ENCODE measurements at places on chromosomes 4 and X.

GRCh38 chrX:24100713-24101112 is 46.0 kb downstream of the EIF2S3 start:
- no peak for DNase-seq
- no peak overlapping the region for H3K27ac ChIP-seq

GRCh38 chr4:113979148-113979904 is at the start of gene ARSJ:
TSS of gene ARSJ (minus strand) at chr4:113979647. CDS start at chr4:113978834, 813 bp downstream.
- peak within 1 kb of the TSS; percentile 70 for H3K4me3 ChIP-seq
- H3K27ac ChIP-seq, result peak within 1 kb of the TSS; percentile 82
- no peaks in the 10 kb centered on the region for H3K27me3 ChIP-seq
- DNase-seq, result peak; percentile 60

GRCh38 chrX:141857479-141857878 is 19.4 kb downstream of the MAGEC3 start:
- no peak overlapping the region for H3K27ac ChIP-seq
- H3K27me3 ChIP-seq, result no peaks in the 10 kb centered on the region
- H3K36me3 ChIP-seq, result no peaks in the 10 kb centered on the region
- DNase-seq, result no peak
- no peak overlapping the region for H3K4me3 ChIP-seq
- no peaks in the 10 kb centered on the region for H3K4me1 ChIP-seq

GRCh38 chr4:56804551-56804950 is 16.9 kb downstream of the SPINK2 start:
- H3K4me1 ChIP-seq, result peaks cover 1% of the 10 kb centered on the region
- no peaks in the 10 kb centered on the region for H3K36me3 ChIP-seq
- H3K27ac ChIP-seq, result no peak overlapping the region
- no peak overlapping the region for H3K4me3 ChIP-seq

GRCh38 chr4:176066757-176067156 is 1.1 kb downstream of the WDR17 start:
- no peaks in the 10 kb centered on the region for H3K27me3 ChIP-seq
- DNase-seq, result no peak
- H3K4me1 ChIP-seq, result peaks cover 5% of the 10 kb centered on the region
- no peak overlapping the region for H3K27ac ChIP-seq
- H3K36me3 ChIP-seq, result no peaks in the 10 kb centered on the region

DNA sequence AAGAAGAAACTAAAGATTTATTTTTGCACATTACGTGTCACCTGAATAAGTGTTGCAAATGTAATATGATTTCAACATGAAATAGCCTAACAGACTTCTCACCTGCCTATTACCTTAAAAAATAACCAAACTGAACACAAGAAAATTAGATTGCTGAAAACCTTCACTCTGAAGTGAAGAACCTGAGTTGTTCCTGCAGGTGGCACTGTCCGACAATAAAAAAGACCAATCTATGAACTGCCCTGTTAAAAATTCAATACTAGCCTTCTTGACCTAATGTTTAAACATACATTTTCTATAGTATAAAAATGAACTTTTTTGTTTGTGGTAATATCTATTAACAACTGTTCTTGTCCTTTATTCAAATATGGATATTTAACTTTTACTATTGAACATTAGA is 69.2 kb upstream of the PNPLA4 start:
- H3K27me3 ChIP-seq, result no peaks in the 10 kb centered on the region
- no peak overlapping the region for H3K4me3 ChIP-seq
- H3K27ac ChIP-seq, result no peak overlapping the region
- DNase-seq, result no peak
- no peaks in the 10 kb centered on the region for H3K36me3 ChIP-seq
- H3K4me1 ChIP-seq, result no peaks in the 10 kb centered on the region

DNA sequence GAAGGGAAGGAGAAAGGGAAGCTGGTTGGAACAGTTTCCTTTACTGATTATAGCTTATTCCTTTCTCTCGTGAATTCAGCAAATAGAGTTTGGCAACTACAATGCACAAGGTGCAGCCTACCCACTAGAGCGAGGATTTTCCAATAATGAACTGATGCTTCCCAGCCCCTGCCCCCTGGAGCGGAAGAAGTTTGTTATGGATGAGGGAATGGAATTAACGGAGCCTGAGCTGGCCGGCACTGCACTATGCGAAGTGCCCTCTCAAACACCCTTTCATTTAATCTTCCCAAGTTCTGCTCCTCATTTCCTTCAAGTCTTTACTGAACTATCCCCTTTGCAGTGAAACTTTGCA is 42.5 kb upstream of the CBR4 start:
- no peaks in the 10 kb centered on the region for H3K4me1 ChIP-seq
- H3K4me3 ChIP-seq, result no peak overlapping the region
- no peaks in the 10 kb centered on the region for H3K36me3 ChIP-seq
- no peak for DNase-seq
- H3K27me3 ChIP-seq, result no peaks in the 10 kb centered on the region
- no peak overlapping the region for H3K27ac ChIP-seq

GRCh38 chrX:1086444-1087409 is 125.7 kb downstream of the CRLF2 start:
- no peaks in the 10 kb centered on the region for H3K27me3 ChIP-seq
- H3K4me1 ChIP-seq, result no peaks in the 10 kb centered on the region
- H3K36me3 ChIP-seq, result no peaks in the 10 kb centered on the region

DNA sequence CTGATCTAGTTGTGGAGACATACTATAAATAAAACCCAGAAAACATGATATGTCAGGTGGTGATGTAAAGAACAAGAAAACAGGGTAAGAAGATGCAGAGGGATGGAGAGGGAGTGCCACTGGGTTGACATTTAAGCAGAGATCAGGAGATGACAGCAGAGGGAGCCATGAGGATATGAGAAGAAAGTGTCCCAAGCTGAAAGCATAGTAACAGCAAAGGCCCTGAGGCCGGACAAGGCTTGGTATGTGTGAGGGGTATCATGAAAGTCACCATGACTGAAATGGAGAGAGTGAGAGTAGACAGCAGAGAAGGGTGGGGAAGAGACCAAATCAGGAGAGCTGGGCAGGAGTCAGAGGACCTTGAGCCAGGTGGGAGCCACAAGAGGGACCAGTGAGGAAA is 3.4 kb downstream of the GPKOW start:
- H3K27me3 ChIP-seq, result no peaks in the 10 kb centered on the region
- no peak overlapping the region for H3K4me3 ChIP-seq
- no peak overlapping the region for H3K27ac ChIP-seq
- H3K4me1 ChIP-seq, result no peaks in the 10 kb centered on the region
- H3K36me3 ChIP-seq, result peaks cover 11% of the 10 kb centered on the region

GRCh38 chrX:134026565-134027311 is 41.3 kb upstream of the GPC3 start:
- H3K4me1 ChIP-seq, result no peaks in the 10 kb centered on the region
- H3K27ac ChIP-seq, result no peak overlapping the region
- DNase-seq, result no peak
- no peaks in the 10 kb centered on the region for H3K36me3 ChIP-seq
- no peak overlapping the region for H3K4me3 ChIP-seq
- no peaks in the 10 kb centered on the region for H3K27me3 ChIP-seq

DNA sequence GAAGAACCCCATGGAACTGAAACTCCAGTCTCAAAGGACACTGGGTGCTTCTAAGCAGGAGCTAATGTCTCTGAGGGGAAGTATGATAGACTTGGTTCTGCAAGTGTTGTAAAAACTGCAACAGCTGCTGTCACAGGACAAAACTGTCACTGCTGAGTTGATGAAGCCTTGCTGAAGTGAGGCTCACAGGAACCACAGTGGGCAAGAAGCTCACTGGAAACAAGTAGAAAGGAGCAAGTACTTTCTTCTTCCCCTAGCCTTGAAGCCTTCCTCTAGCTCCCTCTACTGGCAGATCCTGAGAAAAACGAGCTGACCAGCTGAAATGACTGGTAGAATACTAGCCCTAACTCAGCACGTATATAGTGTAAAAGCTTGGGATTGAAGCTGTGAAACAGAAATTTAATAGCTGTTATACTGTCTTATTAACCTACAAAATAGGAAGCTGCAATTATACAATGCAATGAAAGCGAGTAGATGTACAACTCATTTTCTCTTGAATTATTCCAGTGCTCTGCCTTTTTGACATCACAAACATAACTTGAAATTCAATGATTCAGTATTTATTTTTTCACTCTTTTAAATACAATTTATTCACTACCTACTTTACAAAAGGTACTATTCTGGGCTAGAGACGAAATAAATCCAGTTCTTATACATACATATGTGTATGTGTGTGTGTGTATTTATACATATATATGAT is 91.4 kb downstream of the GABRB1 start:
- no peak overlapping the region for H3K4me3 ChIP-seq
- no peak overlapping the region for H3K27ac ChIP-seq

DNA sequence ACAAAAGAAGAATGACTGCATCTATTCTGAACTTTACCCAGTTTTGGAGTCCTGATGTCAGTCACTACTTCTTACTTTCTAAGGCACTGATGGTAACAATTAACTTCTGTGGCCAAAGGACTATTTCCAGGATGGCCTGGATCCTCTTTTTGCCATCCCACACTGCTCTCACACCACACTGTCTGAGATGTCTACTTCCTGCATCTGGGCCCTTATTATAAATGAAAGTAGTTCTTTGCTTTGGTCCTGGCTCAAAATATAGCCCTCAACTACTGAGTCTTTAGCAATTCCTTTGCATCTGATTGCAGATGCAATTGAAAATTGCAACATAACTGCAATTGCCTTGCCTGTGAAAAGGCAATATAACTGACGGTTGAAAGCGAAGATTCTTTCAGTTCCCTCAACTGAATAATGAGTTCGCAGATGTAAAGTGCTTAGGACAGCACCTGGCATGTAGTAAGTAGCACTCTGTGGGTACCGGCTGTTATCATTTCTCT is 44.2 kb downstream of the COQ2 start:
- H3K36me3 ChIP-seq, result no peaks in the 10 kb centered on the region
- no peak for DNase-seq
- H3K4me3 ChIP-seq, result no peak overlapping the region
- no peaks in the 10 kb centered on the region for H3K4me1 ChIP-seq
- no peak overlapping the region for H3K27ac ChIP-seq
- no peaks in the 10 kb centered on the region for H3K27me3 ChIP-seq

DNA sequence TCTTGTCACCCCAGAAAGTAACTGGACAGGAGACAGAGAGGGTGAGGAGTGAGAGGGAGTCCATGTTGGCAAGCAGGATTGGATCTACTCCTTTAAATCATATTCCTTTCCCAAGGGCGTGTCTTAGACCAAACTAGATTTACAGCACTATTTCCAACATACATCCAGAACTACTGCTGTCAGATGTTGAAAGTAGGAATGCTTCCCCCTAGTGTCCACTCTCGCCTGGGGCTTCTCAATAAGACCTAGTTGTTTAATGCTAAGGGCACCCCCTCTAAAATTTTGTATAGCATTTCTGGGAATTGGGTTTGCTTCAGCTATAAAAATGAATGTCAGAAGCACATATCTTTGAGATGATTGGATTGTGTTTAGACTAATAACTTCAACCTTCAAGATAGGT is 13.3 kb downstream of the OFD1 start:
- H3K27me3 ChIP-seq, result no peaks in the 10 kb centered on the region

DNA sequence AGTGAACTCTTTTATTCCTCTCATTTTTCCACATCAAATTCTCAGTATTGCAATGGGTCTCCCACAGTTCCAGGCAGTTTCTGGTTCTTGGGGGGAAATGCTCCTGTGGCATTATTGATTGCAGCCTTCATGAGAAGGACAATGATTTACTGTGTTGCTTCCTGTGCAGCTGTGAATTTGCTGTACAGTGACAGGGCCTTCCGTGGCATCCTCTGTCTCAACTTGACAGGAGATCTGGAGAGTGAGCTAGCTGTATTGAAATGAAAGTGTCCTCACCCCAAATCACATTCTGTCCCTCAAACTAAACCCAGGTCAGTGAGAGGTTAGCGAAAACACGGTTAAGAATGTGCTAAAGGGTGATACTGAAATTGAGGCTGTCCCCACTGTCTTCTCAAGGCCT is 77.1 kb upstream of the ATOH1 start:
- no peak overlapping the region for H3K27ac ChIP-seq
- no peaks in the 10 kb centered on the region for H3K27me3 ChIP-seq
- no peaks in the 10 kb centered on the region for H3K4me1 ChIP-seq
- DNase-seq, result no peak
- no peaks in the 10 kb centered on the region for H3K36me3 ChIP-seq
- H3K4me3 ChIP-seq, result no peak overlapping the region

GRCh38 chr4:77903186-77903585 is 40.6 kb downstream of the MRPL1 start:
- no peak overlapping the region for H3K27ac ChIP-seq
- H3K36me3 ChIP-seq, result peaks cover 40% of the 10 kb centered on the region
- no peak for DNase-seq
- no peak overlapping the region for H3K4me3 ChIP-seq

DNA sequence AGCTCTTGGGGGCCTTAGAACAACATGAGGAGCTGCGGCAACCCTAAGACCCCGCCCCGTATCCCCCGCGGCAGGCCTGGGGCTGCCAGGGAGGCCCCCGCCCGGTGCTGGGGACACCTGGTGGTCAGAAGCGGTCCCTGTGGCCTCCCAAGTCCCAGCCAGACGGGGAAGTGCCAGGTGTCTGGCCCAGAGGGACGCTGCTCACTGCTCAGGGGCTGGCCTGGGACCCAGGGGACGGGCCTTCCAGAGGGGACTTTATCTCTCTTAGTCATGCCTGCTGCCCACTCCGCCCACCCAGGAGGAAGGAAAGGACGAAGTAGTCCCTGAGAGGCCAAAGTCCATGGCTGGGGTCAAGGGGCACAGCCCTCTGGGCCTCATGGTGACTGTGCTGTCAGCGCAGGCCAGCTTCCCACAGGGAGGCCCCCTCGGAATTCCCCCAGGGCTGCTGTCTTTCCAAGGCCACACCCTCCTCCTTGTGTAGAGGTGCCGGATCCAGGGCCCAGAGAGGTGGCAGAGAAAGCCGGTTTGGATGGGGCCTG is 31.0 kb upstream of the HTRA3 start:
- no peak overlapping the region for H3K4me3 ChIP-seq
- no peaks in the 10 kb centered on the region for H3K27me3 ChIP-seq
- no peaks in the 10 kb centered on the region for H3K4me1 ChIP-seq
- peaks cover 88% of the 10 kb centered on the region for H3K36me3 ChIP-seq
- no peak overlapping the region for H3K27ac ChIP-seq

DNA sequence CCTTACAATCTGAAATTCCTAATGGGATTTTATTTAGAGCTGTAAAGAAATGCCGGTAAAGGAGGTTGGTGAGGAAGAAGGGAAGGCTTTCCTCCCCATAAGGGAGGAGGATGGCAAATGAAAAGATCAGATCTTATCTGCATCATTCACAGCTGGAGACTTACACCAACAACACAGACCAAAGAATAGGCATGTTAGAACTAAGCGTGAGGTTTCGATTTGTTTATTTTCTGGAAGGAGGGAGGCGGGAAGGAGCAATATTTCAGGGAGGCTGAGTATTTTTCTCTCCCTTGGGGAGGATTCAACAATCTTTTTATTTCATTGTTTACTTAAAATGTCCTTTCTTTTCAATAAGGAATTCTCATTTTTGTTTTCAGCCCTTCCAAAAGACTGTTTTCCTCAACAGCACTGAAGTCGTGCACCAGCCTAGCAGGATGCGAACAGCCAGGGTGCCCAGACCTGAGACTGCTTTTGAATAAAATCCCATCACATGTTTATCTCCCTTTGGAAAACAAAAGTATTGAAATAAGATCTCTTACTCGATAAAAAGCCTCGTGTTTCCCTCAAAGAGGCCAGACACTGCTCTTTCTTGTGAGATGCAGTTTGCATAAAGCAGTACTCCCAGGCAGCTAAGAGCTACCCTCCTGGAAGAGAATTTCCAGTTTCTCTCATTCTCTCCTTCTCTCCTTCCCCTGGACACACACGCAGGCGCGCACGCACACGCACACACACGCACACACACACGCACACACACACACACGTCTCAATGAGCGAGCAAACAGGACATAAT is 236.1 kb downstream of the MGST2 start:
- no peaks in the 10 kb centered on the region for H3K27me3 ChIP-seq
- H3K27ac ChIP-seq, result no peak overlapping the region
- H3K4me1 ChIP-seq, result peaks cover 7% of the 10 kb centered on the region
